ENCODE measurements at places on chromosomes 6 and 20.

GRCh38 chr6:149783551-149783950 lies 34.0 kb downstream of the PCMT1 start:
- no peak for DNase-seq

- DNase-seq, result no peak
These were observed 50.7 kb upstream of the PLEKHG1 start for GRCh38 chr6:150549007-150549406.

GRCh38 chr6:11298651-11299420 lies 66.4 kb upstream of the NEDD9 start:
- DNase-seq, result no peak

DNA sequence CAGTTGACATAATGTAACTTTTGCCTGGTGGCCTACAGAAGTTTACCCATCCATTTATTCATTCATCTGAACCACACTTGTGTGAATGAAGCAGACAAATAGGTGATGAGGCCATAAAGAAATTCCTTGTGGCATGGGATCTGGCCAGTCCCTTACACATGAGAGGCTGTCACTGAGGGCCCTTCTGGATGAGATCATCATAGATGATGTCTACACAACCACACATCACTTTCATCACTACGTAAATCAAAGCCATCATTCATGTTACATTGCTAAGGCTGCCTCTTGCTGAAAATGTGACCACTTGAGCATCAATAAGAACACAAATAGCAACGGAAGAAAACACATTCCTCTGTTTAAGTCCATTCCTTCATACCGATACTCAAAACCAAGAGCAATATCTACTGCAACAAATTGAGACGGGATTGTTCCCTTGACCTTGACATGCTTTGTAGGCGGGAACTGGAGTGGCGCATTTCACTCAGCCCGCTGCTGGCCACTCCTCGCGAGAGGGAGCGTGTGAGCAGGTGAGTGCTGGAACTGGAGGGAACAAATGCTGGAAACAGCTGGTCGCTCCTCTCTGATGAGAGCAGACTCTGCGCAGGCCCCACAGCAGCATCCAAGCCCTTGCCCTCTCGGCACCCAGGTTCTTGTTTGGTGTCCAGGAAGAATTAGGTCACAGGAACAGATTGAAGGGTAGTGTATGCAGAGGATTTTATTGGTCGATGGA lies 49.3 kb downstream of the FAM50B start:
- no peak for DNase-seq

Measured in AML-193 (cell line).